ENCODE measurements at places on chromosomes 11 and 22.
A peak's percentile ranks its signal among the peaks of the same experiment; 100 is the strongest.

DNA sequence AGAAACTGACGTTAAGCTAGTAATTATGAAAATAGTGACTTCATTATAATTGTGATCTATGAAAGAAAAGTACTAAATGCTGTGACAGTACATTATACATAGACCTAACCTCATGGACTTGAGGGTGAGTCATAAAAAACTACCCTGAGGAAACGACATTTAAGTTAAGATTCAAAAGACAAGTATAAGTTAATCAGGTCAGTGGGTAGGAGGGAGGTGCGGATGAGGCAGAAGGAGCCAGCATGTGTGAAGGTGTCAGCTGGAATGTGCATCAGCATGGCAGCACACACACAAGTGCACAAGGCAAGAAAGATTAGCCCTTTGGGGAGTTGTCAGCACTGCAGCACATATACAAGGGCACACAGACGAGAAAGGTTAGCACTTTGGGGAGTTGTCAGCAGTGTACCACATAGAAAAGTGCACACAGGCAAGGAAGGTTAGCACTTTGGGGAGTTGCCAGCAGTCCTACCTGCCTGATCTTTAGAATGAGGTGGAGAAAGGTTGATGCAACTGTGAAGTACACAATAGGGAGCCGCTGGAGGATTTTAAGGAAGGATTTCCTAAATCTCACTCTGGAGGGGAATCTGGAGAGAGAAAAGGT is 31.6 kb upstream of the CAVIN3 start:
- DNase-seq = no peak

- DNase-seq = peak; percentile 44
Measured at GRCh38 chr11:79150966-79151365, 289.9 kb downstream of the TENM4 start.

- DNase-seq = peak; percentile 96
Measured at GRCh38 chr11:67428052-67429001, at the start of gene RPS6KB2. RPS6KB2 (plus strand) TSS chr11:67428494; CDS start chr11:67428546, 52 bp downstream.

- no peak for DNase-seq
Measured at GRCh38 chr11:64249563-64250414, 1.5 kb upstream of the PLCB3 start.

- DNase-seq = no peak
Measured at GRCh38 chr11:28142724-28143123, 34.5 kb downstream of the METTL15 start.

DNA sequence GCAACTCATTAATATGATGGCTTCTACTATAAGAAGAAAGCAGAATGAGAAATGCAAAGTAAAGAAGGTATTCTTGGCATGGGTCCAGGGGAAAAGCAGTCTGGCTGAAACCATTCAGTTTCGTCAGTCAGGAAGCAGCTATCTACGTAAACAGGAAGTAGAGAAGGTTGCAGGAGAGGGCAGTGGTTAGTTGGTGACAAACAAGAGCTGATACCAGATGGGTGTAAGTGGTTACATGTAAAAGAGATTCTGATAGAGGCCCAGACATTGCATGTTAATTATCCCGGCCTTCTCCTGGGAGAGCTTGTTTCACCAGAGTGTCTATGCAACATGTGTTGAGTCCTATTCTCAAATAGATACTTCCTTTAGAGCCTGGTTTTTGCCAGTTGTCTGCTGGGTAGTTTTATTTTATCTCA is 58.4 kb upstream of the PSMA1 start:
- no peak for DNase-seq

- peak; percentile 52 for DNase-seq
Measured at GRCh38 chr11:88231894-88232482, 56.7 kb upstream of the RAB38 start.

GRCh38 chr11:10211470-10211869 is 82.5 kb downstream of the SBF2 start:
- no peak for DNase-seq

GRCh38 chr11:115894176-115894575 is 390.0 kb upstream of the CADM1 start:
- no peak for DNase-seq

- DNase-seq = no peak
Measured at GRCh38 chr11:75845324-75845723, 30.3 kb downstream of the UVRAG start.

DNA sequence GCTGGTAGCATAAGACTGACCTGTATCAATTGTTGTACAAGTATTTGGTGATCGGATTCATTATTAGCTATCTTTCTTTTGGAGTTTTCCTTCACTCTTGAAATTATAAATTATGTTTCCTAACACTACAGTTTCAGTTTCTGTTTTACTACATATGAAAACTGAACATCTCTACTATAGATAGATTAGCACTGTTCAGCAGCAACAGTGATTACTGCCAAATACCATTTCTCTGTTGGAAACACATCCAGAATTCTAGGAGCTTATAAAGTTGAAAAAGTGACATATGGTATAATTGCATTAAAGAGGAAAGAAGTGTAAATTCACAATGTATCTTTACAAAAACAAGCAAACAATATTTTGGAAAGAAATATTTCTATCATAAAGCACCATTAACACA is 118.5 kb upstream of the GRIA4 start:
- DNase-seq = no peak

DNA sequence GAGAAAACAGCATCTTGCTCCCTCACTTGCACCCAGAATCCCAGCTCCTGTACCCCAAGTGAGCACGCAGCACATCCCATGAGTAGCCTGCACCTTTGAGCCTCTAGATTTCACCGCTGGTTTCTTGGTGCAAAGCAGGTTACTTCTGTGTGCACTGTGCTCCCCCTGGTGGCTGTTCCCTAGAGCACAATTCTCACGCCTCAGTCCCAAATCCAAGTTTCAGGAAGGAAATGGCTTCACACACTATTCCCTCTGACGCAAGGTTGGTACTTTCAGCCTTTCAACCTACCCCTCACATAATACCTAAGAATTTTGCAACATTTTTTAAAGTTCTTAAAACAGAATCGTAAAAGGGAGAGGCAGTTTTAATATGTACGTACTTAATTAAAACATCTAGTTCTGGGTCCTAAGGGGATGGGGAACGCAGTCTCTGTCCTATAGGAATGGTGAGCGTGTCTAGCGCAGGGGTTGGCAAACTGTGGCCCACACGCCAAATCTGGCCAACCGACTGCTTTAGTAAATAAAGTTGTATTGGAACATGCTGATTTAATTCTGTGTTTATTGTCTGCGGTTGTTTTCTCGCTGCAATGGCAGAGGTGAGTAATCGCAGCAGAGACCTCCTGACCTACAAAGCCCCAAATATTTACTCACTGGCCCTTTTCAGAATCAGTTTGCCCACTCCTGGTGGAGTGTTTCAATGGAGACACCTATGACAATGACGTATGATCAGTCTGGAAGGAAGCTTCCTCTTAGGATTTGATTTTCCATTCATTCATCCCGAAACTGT is 27.5 kb downstream of the DHCR7 start:
- DNase-seq = peak; percentile 22

DNA sequence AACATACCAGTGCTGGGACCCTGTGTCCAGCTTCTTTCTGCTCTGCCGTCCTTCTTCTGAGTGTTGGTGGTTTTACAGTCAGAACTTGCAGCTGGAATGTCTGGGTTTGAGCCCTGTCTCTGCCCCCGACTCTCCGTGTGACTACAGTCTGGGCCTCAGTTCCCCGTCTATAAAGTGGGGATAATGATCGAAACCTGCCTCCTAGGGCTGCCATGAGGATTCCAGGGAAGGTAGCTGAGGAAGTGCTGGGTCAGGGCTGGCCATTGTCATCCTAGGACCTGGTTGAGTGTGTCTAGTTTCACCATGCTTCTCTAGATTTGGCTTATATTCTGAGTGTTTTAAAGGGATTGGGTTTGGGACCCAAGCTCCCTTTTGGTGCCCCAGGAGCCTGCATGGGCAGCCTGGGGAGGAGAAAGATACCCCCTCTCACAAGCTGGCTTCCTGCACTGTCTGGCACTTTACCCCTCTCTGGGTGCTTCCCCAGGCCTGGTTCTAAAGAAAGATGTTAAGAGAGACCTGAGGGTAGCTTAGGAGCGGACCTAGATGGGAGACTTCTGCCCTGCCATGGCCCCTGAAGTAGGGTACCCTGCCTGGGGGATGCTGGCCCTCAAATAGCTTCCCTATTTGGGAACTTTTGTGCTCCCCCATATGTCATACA is 49.9 kb downstream of the TSPAN18 start:
- DNase-seq = no peak

GRCh38 chr11:74443071-74443864 is 24.1 kb downstream of the KCNE3 start:
- DNase-seq = no peak

DNA sequence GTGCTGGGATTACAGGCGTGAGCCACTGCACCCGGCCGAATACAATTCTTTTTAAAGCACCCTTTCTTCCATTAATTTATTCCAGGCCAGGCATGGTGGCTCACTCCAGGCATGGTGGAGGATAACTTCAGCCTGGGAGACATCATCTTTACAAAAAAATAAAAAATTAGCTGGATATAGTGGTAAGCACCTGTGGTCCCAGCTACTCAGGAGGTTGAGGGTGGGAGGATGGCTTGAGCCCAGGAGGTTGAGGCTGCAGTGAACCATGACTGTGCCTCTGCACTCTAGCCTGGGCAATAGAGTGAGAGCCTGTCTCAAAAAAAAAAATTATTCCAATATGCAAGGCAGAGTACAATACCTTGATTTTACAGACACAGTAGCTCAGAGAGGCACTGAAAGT is 11.4 kb downstream of the TAGLN start:
- DNase-seq = peak; percentile 19

- DNase-seq = no peak
Measured at GRCh38 chr11:21603886-21604285, 589.0 kb upstream of the ANO5 start.

GRCh38 chr11:17907046-17907445 is 105.8 kb downstream of the SERGEF start:
- no peak for DNase-seq

GRCh38 chr11:118370774-118371173 is 11.4 kb downstream of the UBE4A start:
- no peak for DNase-seq

GRCh38 chr11:8908099-8908498 is 2.9 kb upstream of the AKIP1 start:
- DNase-seq = no peak

DNA sequence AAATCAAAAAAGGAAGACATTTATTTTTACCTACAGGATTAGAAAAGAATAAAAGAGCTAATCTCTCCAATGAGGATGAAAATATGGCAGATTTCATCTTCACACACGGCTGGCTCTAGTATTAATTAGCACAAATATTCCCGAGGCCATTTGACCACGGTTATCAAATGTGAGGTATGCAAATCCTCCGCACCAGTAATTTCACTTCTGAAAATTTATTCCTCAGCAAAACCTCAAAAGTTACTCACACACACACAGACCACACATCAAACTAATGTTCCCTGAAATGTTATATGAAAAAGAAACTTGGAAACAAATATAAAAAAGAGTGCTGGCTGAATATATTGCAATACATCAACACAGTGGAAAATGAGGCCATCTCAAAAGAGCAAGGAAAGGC is 32.8 kb downstream of the CELSR1 start:
- DNase-seq = no peak

- DNase-seq = no peak
Measured at GRCh38 chr11:95904009-95904650, 19.8 kb downstream of the MTMR2 start.

GRCh38 chr22:40626851-40627250 is 9.7 kb downstream of the MRTFA start:
- peak; percentile 68 for DNase-seq

DNA sequence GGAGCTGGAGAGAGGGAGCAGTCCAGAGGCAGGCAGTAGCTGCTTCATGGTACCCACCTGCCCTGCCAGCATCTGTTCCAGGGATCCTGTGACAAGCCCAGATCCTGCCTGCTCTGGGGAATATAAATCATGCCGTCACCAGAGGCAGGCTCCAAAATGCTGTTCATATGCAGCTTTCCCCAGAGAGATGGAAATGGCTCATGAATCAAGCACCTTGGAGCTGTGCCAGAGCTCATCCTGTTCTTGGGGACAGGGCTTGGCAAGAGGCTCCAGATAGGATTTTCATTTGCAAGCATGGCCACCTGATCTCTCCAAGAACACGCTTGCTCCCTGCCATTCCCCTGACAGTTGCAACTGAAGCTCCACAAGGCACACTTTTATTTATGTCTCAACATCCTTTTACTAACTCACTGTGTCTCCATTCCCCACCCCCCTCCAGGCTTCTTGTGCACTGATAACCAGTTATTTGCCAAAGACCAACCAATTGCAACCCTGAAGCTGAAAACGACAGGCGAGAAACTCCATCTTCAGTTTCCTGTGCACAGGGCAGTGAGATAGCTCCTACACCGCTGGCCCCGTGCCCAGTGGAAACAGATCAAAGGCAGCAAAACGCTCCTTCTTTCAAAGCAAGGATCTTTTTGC is 115.8 kb upstream of the PITPNB start:
- peak; percentile 89 for DNase-seq

GRCh38 chr22:42281284-42281683 is 10.8 kb upstream of the TCF20 start:
- DNase-seq = no peak

DNA sequence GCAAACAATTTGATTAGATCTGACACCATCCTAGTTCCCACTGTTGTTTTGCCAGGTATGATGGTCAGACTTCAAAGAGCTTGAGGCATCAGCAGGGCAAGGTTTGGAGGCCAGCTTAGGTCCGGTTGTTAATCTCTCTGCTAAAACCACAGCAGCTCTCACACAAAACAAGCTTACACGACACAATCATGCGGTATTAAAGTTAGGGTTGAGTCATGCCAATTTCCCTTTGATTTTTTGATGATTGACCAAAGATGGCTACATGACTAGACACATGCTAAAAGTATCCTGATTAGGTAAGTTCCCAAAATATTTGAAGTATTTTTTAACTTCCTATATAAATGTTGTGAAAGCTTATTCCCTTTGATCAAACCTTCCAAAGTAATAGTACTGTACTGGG is 145.9 kb downstream of the ELP4 start:
- DNase-seq = peak; percentile 84

DNA sequence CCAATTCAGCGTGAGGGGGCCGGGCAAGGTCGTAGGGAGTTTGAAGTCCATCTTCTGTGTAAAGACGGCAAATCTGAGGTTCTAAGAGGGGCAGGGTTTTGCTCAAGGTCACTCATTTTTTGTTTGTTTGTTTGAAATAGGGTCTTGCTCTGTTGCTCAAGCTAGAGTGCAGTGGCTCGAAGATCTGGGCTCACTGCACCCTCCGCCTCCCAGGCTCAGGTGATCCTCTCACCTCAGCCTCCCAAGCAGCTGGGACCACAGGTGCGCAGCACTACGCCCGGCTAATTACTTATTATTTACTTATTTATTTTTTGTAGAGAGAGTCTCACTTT is 355 bp upstream of the AP1B1 start:
- no peak for DNase-seq

DNA sequence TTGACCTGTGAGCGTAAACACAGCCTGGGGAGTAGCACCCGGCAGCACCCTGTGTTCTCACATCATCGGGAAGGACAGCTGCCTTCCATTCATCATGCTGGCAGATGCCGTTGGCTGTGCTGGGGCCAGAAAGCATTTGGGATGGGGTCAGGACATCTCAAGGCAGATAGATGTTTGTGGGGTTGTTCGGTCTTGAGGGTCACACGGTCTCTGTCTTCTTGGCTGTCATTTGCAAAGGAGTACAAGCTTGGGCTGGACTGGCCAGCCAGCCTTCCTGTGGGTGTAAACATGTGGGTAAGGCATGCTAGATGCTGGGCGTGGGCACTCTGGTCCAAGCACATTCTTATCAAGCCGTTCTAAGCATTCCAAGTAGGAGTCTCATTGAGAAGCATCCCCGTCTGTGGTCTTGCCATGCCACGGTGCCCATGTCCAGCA is 81.4 kb downstream of the TBC1D22A start:
- DNase-seq = peak; percentile 64

- no peak for DNase-seq
Measured at GRCh38 chr11:91365986-91366585, 858.5 kb upstream of the FAT3 start.
